ELF-1 (cell line): ENCODE measurements at places on chromosomes 5 and 9.
A peak's percentile ranks its signal among the peaks of the same experiment; 100 is the strongest.

DNA sequence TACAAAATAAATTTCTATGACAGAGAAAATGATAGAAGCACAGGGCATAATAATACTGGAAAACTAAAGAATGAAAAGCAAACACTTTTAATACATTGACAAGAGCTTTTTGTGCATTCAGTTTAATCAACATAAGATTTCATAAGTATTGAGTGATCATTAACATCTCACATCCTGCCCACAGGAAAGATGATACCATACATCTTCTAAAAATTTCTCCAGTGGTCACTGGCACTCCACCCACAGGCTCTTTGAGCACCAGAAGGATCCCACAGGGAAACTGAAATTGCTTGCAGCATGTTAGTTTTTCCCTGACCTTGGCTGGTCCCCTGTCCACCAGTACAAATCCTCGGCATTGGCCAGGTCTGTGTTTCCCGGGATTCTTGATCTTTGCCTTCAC is 186.0 kb downstream of the CEMIP2 start:
- no peak for DNase-seq

- DNase-seq: no peak
Measured at GRCh38 chr5:32791536-32792243, 80.6 kb downstream of the NPR3 start.

- DNase-seq: no peak
Measured at GRCh38 chr5:134545070-134545868, 19.8 kb downstream of the JADE2 start.

GRCh38 chr9:128927731-128928411 is 7.1 kb downstream of the PHYHD1 start:
- peak; percentile 85 for DNase-seq

DNA sequence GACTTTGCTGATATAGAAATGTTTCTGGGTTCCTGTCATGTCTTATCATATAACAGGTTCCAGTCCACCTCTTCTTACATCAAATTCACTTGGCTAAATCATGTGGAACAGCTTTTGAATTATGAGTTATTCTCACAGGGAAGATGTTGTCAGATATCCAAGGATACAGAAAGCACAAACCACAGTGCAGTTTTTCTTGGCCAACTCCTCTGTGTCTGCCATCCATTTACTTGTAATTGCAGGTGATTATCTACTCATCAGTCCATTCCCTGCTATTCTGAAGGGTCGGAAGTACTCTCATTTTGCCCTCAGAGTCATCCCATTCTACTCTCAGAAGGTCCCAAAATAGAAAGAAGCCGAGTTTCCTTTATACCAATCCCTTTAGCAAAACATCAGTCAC is 10.0 kb downstream of the MARCHF11 start:
- no peak for DNase-seq

DNA sequence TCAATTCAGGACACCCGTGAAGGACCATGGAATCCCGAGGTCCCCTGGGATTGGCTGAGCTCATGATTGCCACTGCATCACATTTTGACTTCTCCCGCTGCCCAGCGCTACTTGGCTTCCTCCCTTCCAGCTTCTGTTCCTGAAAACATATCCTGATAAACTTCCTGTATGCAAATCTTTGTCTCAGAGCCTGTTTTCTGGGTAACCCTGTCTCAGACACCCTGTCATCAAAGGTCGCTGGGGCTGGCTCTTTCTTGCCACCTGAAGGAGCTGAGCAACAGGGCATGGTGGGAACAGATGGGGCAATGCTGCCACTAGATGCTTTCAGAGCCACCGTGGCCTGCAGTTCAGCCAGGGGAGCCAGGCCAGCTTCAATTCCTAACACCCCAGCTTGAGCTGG is 154.3 kb upstream of the TBC1D2 start:
- DNase-seq: no peak

GRCh38 chr9:69036309-69036708 is 757 bp downstream of the FXN start:
- peak; percentile 30 for DNase-seq
